Mucosa of descending colon (tissue), 3 donors: ENCODE measurements at places on chromosomes 5 and 9. TPM values are rescaled to one million over a fixed set of nuclear protein-coding genes. Genes with fewer than 3 reads are reported as not detected.

CCDC183 gene
- 7.0 TPM for total RNA-seq

DDX4 gene
- total RNA-seq, result not detected

CD72 gene
- total RNA-seq, result 1.6 TPM

DNA sequence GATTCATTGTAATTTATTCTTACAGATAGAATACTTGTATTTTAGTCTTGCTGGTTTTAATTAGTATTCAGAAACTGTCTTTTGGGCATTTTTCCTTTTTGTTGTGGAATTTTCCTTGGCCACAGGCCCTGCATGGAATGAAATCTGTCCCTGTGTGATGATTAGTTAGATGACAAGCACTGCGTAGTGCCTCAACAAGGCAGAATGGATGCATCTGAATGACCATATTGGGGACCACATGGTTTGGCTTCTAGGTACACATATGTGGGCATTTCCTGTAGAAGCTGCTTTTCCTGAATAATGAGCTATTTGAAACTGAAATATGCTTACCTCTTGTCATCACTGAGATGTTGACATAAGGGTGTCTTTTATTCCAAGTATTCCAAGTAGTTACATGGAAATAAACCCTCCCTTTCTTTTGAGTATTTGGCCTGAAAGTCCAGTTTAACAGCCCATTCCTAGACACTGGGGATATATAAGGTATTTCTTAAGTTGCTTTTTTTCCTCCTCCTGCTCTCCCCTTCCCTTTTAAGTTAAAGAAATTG lies 147.3 kb downstream of the YTHDC2 start:
- no peak for DNase-seq

C9orf152 gene
- 20.4 TPM for total RNA-seq

GRCh38 chr5:145378226-145378625 lies 456.9 kb downstream of the PRELID2 start:
- no peak for DNase-seq

GRCh38 chr5:39178861-39179260 lies 40.5 kb downstream of the FYB1 start:
- DNase-seq, result no peak

TGFBR1 gene
- total RNA-seq, result 24.7 TPM

DNA sequence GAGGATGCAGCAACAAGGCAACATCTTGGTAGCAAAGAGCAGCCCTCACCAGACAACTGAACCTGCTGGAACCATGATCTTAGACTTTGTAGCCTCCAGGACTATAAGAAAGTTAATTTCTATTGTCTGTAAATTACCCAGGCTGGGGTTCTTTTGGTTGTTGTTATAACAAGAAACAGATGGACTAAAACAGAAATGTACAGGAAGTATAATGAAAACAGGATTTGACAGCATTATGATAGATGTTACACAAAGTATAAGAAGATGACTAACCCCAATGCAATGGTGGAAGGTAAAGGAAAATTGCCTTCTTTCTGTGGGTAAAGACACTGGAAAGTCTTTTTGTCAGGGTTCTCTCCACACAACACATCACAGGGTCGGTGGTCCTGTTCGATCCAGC lies 204.2 kb downstream of the SGCD start:
- DNase-seq, result no peak

BAAT gene
- not detected for total RNA-seq

TCF7 gene
- 1.9 TPM for total RNA-seq

CEL gene
- 1.4 TPM for total RNA-seq

RGS7BP gene
- 1.6 TPM for total RNA-seq

- DNase-seq, result no peak
Observed at GRCh38 chr5:120405923-120406322, 58.2 kb upstream of the PRR16 start.

DNA sequence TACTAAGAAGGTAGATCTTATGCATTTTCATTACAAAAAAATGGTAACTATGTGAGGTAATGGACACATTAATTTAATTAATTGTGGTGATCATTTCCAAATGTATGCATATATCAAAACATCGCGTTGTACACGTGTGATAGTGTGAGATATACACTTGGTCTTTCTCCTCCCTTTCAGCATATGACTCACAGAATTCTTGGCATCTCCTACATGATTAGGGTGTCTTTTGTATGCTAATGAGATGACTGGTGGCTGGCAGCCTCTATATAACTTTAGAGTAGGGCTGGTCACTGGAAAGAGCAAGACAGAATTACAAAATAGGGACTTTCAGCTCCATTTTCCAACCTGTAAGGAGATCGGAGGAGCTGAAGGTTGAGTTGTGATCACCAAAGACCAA lies 1167.6 kb downstream of the CDH12 start:
- DNase-seq, result no peak

- DNase-seq, result no peak
Observed at GRCh38 chr5:173672891-173673290, 56.4 kb upstream of the BOD1 start.

GRCh38 chr9:110146373-110146772 lies 61.6 kb downstream of the C9orf152 start:
- DNase-seq, result no peak

DNA sequence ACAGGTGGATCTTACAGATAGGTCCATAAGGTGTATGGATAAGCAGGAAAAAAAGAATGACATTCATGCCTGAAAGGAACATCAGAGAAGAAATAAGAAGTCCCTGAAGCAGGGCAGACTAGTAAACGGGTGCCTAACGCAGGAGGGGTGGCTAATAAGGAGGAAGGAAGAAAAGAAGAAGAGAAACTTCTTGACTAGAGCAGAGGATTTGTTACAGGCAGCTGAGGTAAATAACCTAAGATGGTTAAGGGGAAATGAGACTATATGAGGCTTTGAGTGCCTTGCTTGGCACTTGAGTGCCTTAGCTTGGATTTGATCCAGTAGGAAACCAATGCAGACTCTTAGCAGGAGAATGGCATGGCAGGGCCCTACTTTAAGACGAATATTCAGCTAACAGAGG lies 313.5 kb upstream of the PDE4D start:
- DNase-seq, result no peak

SPINK13 gene
- total RNA-seq, result not detected

TNFSF8 gene
- total RNA-seq, result 1.3 TPM

PRDM9 gene
- not detected for total RNA-seq

GRCh38 chr9:81614335-81614734 lies 75.0 kb downstream of the TLE1 start:
- no peak for DNase-seq

DNA sequence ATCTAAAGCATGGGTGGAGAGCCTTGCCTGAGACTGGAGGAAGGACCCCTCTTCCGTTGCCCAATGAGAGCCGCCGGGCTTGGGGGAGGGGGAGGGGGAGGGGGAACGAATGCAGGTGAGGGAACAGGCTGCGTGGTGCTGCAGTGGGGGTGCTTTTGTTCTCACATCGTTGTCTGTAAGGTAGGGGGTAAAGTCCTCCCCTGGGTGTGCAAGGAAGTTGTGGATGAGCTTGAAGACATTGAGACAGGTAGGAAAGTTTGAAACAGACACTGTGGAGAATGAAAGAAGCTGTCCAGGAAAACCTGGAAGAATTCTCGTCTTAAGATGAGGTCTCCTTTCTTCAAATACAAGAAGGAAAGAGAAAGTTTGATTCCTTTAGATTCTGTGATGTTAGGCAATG lies 94.1 kb upstream of the LIFR start:
- DNase-seq, result no peak

DNA sequence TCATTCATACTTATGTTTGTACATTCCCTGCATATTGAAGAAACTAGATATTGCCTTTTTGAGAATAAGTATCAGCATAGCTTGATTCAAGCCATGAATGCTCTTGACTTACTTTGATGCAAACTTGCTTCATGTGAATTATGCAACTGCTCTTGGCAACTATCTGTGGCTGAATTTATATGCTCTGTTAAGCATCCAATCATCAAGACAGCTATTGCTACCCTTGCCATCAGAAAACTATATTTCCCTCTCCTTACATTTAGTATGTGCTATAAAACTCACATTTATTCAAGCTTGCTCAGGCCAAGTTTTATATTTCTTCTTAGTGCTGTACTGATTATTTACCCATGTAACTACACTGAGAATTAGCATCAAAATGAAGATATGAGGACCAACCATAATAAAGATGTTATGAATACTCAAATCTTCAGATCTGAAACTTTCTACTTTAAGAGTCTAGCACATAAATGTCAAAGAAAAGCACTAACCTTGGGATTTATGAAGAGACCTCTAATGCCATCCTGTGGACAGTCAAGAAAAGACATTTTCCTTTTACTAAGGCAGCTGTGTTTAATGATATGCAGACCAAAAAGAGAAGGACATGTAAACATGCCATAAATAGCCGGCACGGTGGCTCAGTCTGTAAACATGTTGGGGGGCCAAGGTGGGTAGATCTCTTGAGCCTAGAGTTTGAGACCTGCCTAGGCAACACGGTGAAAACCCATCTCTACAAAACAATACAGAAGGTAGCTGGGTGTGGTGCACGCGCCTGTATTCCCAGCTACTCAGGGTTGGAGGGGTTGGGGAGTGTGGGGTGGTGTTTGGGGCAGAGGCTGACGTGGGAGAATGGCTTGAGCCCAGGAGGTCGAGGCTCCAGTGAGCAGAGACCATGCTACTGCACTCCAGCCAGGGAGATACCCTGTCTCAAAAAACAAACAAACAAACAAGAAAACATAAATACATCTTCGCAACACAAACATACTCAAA lies 267.0 kb upstream of the TYRP1 start:
- DNase-seq, result no peak

DNA sequence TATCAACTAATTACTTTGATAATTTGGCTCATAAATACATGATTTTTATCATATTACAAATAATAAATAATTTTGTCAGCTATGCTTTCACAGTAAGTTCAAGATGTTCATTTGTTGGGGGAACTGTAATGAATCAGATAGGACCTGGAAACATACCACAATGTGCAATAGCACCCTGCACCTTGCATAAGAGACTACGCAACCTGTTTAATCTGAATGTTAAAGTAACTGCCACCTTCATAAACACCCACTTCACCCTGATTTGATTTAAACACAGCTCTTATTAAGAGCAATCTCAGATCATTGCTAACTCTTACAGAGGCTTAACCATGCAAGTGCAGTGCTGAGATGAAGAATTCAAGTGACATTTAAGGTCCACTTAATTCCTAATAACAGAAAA lies 69.1 kb upstream of the GABRA1 start:
- no peak for DNase-seq

DNA sequence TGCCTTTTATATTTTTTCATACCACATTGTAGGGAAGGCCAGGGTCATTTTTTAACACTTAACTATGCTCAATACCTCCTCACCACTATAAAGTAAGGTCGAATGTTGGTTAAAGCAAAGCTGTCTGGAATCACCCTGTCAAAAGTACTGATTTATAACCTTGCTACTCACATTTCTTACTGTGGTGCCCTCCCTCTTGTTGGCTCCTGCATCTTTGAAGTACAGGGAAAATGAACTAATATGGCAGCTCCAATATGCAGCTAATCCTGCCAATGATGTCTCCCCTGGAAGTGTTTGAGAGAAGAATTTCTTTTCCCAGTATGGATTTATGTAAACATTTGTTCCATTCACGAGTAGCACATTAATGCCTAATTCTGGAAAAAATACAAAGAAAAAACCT lies 108.4 kb upstream of the RPS23 start:
- no peak for DNase-seq
